Activated CD4-positive, alpha-beta memory T cell treated with anti-CD3 and anti-CD28 coated beads for 36 hours (primary cell): ENCODE measurements at places on chromosomes 16 and 17. TPM values are rescaled to one million over a fixed set of nuclear protein-coding genes. Genes with fewer than 3 reads are reported as not detected.

Gene ZG16B
- total RNA-seq = 2.6 TPM

Gene SPATA32
- total RNA-seq = not detected

Gene DCAKD
- total RNA-seq = 32.0 TPM

Gene PERCC1
- not detected for total RNA-seq

GRCh38 chr16:82715833-82716232, 89.1 kb downstream of the CDH13 start:
- no peak for DNase-seq
